ENCODE measurements at places on chromosomes 2 and 18.

DNA sequence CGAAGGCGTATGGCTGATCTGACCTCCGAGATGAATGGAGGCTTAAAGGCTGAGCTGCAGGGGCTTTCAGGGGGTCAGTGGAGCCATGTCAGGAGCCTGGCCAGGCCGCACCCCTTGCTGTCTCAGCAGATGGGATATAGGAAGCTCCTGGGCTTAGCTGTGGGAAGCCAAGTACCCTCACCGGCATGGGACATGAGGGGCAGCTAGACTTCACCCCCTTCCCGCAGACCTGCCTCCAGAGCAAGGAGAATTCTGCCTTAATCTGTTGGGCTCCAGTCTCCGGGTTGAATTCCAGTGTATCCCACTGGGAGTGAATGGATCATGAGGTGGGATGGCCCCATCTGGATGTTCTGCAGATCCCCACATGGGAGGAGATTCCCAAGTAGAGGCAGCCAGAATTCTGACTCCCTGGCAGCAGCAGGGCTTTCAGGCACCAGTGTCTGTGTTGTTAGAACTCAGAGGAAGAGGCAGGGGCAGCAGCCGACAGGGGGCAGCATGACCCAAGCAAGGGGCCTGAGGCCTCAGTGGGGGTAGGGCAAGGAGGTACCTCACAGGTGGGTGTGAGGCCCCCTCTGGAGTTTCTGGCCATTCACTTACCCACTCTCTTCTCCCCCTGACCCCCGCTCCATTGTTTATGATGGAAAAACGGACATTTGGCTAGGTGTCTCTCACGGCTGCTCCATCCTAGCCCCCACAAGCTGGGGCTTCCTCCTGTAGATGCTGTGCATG lies 19.1 kb downstream of the CAPG start:
- peak; percentile 61 for DNase-seq

DNA sequence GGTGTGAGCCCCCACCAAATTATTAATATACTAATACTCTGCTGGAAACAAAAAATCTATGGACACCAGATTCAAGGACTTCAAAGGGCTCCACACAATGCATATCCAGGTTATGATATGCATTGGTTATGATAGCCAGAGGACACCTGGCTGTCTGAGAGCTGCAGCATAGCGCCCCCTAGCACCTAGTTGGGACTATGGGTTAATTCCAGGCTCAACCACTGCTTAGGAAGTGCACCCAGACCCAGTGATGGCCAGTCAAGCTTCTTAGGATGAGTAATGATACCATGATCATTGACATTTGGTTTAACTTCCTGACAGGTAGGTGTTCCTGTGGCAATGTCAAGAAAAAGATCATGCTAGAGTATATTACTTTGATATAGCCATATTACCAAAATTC lies 3.8 kb upstream of the FRZB start:
- DNase-seq = no peak

- DNase-seq = no peak
Observed at GRCh38 chr2:126431136-126431535, 224.8 kb upstream of the GYPC start.

DNA sequence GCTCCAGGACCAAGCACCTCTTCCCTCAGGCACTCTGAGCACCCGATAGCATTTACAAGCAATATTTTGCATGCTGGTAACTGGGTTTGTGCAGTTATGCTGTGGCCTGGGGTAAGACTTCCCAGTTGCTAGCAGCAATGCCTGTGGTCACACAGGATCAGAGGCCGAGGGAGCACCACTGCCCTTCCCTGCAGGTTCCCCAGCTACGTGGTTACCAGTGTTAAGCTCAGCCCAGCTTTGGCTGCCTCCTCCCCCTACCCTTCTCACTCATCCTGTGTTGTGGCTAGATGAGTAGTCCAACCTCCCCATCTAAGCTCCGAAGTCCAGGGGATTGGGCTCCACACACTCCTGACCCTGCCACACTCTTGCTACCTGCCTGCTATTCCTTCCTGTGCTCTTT lies 141.1 kb downstream of the CELF4 start:
- DNase-seq = no peak

All from stimulated activated CD8-positive, alpha-beta memory T cell treated with anti-CD3 and anti-CD28 coated beads, Interleukin-7, amount 100 ng/mL, for 1 hour (primary cell).